ENCODE measurements at places on chromosomes 5 and 9. TPM values are rescaled to one million over a fixed set of nuclear protein-coding genes. Genes with fewer than 3 reads are reported as not detected.

PPP2R2B gene
- 11.5 TPM for total RNA-seq

THBS4 gene
- 0.33 TPM for total RNA-seq

EFNA5 gene
- total RNA-seq, result 17.6 TPM

SOX30 gene
- 0.33 TPM for total RNA-seq

CHMP5 gene
- 33.9 TPM for total RNA-seq

CCDC187 gene
- 0.25 TPM for total RNA-seq

ATP10B gene
- total RNA-seq, result not detected

OBP2B gene
- total RNA-seq, result not detected

TMEM215 gene
- total RNA-seq, result not detected

GOLPH3 gene
- 75.8 TPM for total RNA-seq
